ENCODE measurements at places on chromosomes 1 and 21.

- no peak for DNase-seq
These were observed 20.5 kb downstream of the KIAA0319L start for GRCh38 chr1:35536556-35537162.

DNA sequence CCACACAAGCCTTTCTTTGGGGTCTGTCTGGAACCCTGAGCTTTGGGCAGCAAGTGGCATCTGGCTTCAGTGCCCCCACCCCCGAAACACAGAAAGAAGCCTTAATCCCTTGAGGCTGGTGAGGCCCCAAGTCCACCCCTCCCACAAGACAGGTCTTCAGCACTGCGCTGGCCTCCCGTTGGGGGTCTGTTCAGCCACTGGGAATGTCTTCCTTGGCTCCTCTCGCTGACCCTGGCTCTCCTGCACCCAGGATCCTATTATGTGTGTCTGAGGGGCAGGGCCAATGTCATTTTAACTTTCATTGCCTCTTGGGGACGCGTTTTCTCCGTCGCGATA lies 26.9 kb downstream of the ATP8B2 start:
- no peak for DNase-seq

- peak; percentile 50 for DNase-seq
These were observed 5.4 kb upstream of the LAMC2 start for GRCh38 chr1:183180634-183181056.

DNA sequence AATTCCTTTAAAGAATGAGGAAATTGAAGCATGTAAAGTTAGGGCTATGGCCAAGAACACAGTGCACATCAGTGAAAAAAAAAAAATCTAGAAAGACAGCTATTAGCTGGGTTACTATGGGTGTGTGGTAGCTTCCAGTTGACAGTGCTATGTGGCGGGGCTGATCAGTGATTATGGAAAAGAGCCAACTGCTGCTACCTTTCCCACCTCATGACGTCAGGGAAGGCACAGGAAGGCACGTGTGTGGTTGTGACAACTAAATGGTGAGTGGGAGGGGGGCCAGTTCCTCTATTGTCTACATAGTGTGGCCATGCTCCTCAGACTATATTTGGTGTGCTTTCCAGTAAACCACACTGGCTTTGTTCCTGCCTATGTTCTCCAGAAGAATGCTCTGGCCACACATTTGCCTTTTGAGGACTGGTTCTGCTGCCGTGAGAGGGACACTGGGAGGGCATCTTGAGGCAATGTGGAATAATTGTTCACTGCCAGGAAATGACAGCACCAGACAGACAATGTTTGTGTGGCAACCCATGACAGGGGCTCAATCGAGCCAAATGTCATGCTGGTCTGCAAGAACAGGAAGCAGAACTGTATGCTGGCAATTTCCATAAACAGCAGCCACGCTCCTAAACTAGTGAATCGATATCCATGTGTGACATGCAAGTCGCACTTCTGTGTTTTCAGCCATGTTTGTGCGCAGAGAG lies 3.0 kb upstream of the SDE2 start:
- DNase-seq = peak; percentile 69

DNA sequence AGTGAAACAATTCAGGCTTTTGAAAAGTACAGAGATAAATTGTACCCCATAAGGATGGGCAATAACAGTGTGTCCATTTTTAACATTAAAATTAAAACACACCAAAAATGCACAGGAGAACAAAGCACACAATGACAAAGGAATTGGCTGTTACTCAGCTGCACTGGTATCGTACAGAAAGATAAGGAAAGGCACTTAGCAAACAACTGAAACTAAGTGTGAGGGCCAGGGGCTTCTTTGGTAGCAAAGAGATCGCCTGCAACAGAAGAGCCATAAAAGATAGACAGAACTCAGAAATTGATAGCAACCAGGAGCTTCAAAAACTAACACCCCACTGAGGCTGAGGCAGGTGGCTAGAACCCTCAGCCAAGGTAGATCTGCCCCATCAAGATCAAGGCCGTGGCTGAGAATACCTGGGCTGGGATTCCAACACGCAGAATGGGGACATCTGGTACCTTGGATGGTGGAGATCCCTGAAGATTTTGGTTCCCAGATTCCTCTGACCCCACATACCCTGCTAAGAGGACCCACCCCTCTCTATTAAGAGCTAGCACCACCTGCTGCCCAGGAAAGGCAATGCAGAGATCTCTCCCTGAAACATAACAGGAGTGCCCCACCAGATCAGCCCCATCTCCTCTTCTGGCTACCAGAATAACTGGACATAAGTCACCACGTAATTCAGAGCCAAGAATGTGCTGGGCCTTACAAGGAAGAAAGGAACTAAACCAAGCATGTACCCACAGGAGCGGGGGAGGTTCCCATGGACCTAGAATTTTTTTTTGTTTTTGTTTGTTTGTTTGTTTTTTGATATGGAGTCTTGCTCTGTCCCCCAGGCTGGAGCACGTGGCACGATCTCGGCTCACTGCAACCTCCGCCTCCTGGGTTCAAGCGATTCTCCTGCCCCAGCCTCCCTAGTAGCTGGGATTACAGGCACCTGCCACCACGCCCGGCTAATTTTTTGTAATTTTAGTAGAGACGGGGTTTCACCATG lies 16.2 kb downstream of the PLEKHO1 start:
- no peak for DNase-seq

GRCh38 chr1:77230051-77230450 lies 10.8 kb upstream of the PIGK start:
- no peak for DNase-seq

DNA sequence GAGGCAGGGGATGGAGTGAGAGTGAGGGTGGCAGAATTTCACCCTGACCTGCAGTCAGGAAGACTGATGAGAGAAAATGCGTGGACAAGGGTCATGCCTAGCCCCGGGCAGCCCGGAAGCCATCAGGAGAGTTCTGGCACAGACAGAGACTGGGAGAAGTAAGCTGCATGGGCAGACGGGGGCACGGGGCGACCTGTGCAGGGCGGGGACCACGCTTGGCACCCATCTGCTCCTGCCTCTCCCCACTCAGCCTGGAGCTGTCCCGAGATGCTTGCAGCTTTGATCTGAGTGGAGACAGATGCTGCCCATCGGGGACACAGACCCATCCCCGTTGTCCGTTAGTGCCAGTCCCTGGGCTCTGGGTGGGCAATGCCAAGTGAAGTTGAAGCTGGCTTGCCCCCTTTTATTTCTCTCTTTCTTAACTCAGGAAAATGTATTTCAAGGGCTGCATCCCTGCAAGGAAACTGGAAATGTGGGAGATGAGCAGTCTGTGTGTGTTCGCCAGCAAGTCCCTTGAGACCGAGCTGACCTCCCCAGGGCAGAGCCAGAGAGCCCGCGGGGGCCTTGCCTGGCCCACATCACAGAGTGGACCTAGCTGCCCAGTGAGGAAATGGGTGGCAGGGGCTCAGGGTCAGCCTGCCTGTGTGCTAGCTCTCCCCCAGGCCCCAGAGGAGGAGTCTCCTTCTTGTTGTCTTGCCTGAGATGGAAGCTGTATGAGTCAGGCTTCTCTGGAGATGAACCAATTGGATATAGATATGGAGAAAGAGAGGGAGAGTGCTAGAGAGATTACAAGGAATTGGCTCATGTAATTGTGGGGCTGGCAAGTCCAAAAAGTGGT lies 121.3 kb upstream of the C1orf174 start:
- no peak for DNase-seq

- no peak for DNase-seq
These were observed 66.0 kb downstream of the OBSCN start for GRCh38 chr1:228273720-228274451.

- no peak for DNase-seq
These were observed 3.1 kb downstream of the ACTA1 start for GRCh38 chr1:229430761-229431283.

GRCh38 chr1:106289265-106289928 lies 767.1 kb upstream of the PRMT6 start:
- DNase-seq = no peak

DNA sequence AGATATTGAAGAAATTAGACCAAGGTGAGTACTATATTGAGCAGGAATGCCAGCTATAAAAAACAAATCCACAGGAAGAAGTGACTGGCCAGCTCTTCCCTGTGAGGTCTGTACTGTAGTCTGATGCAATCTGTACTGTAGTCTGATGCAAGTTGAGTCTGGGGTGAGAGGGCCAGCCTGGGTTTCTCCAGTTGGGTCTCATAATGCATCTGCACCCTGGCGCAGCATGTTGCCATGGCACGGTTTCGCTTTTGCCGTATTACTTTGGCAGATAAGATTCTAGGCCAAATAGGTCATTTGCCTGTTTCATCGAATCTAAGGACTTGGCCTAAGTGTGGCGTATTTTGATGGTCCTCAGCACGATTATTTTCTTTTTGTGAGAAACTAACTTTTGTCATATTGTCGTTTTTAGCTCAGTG lies 24.4 kb upstream of the PGD start:
- no peak for DNase-seq

DNA sequence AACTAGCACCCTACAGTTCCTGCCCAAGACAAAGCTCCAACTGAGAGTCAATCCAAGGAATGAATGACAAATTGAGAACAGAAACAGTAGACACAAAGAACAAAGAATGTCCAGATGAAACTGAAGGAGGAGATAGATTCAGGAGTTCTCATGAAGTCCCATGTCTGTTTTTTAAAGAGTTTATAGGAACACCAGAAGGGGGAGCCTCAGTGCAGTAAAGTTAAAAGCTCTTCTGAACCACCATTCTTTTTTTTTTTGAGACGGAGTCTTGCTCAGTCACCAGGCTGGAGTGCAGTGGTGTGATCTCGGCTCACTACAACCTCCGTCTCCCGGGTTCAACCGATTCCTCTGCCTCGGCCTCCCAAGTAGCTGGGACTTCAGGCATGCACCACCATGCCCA lies 323.6 kb downstream of the MRPL39 start:
- peak; percentile 5 for DNase-seq

GRCh38 chr21:32340863-32341848 lies 42.5 kb downstream of the MRAP start:
- no peak for DNase-seq

GRCh38 chr1:8113262-8114220 lies 87.4 kb upstream of the ERRFI1 start:
- no peak for DNase-seq

DNA sequence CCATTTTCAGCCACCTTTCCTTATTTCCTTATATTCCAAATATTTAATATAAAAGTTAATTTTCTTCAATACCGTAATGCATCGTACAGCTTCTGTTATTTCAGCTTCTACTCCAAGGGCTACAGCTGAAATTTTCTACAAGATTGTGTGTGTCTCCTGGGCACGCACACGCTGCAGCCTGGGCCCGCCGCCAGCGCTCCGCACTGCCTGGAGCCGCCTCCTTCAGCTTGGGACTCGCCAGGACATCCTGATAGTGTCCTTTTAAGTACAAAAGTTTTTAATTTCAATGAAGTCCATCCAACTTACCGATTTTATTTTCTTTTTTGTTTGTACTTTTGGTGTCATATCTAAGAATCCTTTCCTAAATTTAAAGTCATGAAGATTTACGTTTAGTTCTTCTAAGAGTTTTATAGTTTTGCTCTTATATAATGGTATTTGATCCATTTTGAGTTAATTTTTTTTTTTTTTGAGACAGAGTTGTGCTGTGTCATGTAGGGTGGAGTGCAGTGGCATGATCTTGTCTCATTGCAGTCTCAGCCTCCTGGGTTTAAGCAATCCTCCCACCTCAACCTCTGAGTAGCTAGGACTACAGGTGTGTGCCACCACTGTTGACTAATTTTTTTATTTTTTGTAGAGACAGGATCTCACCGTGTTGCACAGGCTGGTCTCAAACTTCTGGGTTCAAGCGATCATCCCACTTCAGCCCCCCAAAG lies 82.8 kb downstream of the AXDND1 start:
- DNase-seq = no peak

DNA sequence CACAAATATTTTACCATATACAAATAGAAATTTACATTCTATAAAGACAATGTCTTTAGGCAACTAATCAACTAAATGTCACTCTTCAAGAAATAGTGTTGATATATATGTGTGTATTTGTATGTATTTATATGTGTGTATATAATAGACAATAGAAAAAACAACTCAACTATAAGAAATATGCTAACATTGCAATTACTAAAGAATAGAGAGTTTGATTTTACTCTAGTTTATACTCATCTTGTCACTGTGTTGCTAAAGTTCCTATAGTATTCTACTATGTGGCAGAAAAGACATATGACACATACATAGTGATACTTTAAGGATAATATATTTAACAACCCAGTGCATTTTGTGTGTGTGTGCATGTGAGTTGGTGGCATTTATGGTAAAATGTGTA lies 1728.3 kb downstream of the PLA2G4A start:
- no peak for DNase-seq

DNA sequence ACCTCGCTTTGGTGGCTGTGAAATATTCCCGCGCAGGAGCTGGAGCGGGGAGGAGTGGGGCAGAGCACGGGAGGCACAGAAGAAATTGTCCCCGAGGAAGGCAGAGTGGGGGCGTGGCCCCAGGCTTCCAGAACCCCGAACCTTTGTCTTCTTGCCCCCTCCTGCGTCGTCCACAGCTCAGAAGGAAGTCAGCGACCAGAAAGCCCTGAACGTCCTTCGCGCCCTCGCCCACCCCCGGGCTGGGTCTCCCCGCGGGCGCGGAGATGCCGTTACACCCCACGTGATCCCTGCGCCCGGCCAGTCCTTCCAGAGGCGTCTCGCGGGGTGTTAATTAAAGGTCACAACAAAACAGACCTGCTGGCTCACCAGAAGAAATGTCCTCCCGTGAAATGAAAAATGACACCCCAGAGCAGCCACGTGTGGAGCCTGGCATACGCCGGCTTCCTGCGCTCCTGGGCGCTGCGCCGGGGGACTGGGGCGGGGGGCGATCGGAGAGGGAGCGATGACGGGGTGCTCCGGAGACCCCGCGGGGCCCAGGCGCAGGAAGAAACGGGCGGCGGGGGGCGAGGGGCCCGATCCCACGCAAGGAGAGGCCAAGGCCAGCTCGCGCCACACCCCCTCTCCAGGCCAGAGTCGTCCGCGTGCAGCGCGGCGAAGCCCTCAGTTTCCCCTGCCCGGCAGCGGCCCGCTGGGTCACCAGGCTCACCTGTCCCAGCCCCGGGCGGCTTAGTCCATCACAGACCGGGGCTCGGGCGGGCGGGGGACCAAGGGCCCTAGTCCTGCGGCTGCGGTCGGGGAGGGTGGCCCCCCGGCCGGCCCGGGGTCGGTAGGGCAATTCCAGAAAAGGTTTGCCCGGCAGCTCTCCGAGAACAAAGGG lies 995 bp upstream of the KIF26B start:
- no peak for DNase-seq

GRCh38 chr1:231395998-231396390 lies 26.1 kb downstream of the EGLN1 start:
- no peak for DNase-seq

- peak; percentile 61 for DNase-seq
These were observed 11.4 kb upstream of the MAGOH start for GRCh38 chr1:53249706-53250105.
